ENCODE measurements at places on chromosomes 16 and 17. TPM values are rescaled to one million over a fixed set of nuclear protein-coding genes. Genes with fewer than 3 reads are reported as not detected.

DNA sequence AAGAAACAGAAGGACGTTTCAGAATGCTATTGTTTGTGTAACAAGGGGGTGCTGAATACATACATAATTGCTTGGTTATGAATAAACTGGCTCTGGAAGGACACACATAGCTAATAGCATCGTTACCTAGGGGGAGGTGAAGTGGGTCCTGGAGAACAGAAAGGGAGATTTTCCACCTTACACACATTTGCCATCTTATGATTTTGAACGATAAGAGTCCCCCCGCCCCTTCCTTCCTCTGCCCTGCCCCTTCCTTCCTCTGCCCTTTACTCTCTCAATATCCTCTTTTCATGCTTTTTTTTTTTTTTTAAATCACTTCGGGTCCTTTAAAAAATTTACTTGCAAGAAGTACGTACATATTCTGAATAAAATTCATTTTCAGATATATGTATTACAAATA lies 902 bp upstream of the DHRS7B start:
- DNase-seq = no peak

- no peak for DNase-seq
These were observed 59.6 kb downstream of the MAP2K6 start for GRCh38 chr17:69473841-69474831.

GRCh38 chr17:59893676-59894100 lies 767 bp downstream of the RPS6KB1 start:
- DNase-seq = no peak

DNA sequence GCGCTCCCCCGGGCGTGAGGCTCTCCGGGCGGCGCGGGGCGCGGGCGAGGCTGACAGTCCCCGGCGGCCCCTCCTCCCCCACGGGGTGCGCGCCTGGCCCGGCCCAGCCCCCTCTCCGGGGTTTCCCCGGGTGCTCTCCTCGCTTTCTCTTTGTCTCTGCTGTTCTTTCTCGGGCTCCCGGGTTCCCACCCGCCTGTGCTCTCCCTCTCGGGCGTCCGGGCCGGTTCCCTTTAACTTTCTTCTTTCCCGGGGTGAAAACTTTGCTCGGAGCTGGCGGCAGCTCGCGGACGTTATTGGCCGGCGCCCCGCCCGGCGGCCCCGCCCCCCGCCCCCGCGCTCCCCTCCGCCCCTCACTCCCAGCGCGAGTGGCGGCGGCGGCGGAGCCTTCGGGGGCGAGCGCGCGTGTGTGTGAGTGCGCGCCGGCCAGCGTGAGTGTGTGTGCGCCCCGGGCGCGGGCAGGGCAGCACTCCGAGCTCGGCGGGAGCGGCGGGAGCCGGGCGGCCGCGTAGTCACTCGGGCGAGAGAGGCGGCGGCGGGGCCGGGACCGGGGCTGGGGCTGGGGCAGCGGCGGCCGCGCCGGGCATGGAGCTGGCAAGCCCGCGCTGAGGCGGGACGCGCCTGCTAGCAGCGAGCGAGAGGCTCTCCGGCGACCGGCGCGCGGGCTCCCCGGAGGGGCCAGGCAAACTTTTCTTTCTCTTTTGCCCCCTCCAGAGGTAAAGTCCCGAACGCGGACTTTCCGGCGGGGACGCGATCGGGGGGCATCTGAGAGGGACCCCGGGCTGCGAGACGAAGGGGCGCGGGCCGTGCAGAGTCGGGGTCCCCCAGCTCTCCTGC lies at the start of gene NTN1:
NTN1 (plus strand) TSS at position 353 of the 834 bp plus-strand sequence. CDS start 864 bp downstream, outside the sequence.
- no peak for DNase-seq

DNA sequence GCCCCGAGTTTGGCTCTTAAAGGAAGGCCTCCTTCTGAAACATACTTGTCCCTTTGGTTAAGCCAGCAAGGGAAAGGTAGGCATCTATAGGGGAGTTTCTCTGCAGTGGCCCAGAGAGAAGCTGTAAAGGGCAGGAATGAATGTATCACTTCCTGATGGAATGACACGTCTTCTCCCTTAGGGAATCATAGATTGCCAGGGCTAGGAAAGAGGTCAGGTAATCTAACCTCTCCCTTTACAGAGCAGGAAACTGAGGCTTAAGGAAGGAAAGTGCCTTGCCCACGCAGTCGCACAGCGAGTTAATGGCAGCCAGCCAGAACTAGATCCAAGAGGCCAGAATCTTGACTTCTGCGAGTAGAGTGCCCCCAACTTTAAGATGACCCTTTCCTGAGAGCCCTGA lies 66.1 kb downstream of the NEUROD2 start:
- no peak for DNase-seq

Gene NHLRC4
- 0.13 TPM for total RNA-seq

All from HT-29 (cell line).